Epithelial cell of proximal tubule (primary cell): ENCODE measurements at places on chromosomes 2 and 18.

DNA sequence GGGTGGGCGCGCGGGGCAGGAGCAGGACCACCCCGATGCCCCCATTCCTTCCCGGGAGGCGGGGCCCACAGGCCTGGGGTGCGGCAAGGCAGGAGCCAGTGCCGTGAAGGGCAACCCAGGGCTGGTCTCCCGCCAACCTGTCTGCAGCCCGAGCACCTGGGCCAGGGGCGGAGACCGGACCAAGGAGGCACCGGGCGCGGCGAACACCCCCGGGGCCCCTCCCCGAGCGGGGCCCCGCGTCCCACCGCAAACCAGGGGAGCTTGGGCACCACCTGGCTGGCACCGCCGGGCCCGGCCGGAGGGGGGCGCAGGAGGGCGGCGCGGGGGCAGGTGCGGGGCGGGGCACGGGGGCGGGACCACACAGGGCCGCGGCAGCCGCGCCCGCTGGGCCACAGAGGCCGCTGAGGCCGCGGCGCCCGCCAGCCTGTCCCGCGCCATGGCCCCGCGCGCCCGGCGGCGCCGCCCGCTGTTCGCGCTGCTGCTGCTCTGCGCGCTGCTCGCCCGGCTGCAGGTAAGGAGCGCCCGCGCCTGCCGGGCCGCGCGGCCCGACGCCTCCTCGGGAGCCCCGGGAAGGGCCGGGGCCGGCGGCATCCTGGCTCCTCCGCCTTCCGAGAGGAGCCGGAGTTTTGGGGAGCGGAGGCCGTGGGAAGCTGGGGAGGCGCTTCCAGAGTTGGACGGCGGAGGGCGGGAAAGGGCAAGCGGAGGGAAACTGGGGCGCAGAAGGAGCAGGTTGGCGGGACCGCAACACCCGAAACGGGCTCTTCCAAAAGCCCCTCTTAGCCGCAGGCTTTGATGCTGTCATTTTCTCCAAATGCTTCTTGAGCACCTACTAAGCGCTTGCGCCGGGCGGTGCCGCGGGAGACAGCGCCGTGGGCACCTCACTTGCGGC, at the start of gene TNFRSF11A:
TNFRSF11A (plus strand) TSS at position 394 of the 889 bp plus-strand sequence; CDS start at position 437, 43 bp downstream.
- DNase-seq = no peak

DNA sequence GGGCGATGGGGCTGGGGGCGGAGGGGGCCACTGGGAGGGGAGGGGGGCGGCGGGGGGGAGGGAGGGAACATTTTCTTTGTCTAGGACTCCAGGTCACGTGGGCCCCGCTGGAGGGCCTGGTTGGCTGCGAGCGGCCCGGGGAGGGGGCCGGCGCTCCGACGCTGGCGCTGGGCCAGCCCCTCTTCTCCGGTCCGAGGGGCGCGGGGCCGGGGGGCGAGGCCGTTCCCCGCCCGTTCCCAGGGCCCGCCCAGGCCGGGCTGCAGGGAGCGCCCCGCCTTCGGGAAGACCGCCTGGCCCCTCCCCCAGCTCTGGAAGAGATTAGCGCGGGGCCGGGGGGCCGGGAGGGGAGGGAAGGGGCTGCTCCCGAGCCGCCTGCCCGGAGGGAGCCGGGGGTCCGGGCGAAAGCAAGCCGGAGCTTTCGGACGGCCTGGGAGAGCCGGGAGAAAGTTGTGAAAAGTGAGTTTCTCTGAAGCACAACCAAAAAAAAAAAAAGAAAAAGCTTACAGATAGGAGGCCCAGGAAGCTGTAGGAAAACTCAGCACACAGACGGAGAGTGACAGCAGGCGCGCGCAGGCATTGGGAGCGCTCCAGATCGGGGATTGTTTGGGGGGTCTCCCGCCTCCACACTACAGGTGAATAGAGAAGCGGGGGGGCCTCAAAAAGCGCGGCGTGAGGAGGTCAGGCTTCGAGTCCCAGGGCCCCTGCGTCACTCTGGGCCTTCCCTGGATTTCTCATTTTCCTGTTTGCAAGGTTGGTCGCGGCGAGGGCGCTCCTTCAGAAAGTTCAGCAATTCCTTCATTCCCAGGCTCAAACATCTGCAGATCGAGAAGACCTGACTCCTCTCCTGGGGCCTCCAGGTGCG, 84.1 kb upstream of the POMC start:
- DNase-seq = no peak

DNA sequence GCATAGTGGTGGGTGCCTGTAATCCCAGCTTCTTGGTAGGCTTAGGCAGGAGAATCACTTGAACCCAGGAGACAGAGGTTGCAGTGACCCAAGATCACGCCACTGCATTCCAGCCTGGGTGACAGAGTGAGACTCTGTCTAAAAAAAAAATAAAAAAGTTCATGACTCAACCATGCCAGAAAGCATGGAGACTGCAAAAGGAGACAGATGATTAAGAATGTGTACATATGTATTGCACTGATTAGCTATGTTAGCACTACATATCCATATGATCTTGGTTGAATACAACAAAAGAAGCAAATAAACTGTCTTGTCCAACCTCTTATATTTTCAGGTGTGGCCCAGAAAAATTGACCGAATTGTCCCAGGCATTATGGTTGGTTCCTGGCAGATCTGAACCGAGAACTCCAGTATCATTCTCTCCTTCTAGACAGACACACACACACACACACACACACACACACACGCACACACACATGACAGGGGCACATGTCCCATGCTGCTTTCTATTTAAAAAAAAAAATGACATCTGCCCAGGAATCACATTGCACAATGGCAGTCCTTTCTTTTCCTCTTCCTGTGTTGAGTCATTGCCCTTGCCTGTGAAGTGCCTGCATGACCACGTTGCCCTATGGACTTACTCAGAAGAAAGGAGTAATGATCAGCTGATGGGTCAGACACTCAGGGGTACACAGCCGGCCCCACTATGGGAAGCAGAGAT, 65.6 kb downstream of the MYCN start:
- DNase-seq = peak; percentile 37

DNA sequence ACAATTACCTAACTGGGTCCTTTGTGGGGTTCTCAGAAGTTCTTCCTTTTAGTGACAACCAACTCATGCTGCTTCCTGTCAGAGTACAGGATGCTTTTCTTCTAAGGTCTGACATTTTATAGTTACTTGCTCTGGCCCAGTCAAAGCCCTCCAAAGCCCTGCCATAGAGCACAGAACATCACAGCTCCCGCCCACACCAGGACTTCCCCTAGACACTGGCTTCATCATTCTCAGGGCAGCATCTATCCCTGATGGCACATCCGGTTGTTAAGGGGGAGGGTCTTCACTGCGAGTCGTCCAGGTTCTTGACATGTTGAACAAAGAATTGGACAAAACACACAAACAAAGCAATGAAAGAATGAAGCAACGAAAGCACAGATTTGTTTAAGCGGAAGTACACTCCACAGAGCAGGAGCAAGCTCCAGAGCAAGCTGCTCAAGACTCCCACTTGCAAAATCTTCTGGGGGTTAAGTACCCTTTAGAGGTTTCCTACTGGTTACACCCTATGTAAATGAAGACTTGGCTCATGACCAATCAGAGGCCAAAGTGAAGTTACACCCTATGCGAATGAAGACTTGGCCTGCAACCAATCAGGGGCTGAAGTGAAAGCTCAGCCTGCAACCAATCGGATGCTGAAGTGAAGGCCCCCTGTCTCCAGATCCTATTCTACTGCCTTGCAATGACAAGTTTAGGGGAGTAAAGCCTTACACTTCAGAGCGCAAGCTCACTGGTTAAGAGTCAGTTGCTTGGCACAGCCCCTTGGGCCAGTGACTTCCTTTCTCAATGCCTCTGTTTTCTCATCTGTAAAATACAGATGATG, 79.0 kb downstream of the HDAC4 start:
- no peak for DNase-seq

- no peak for DNase-seq
Observed at GRCh38 chr2:56133441-56133840, 50.3 kb upstream of the CCDC85A start.

DNA sequence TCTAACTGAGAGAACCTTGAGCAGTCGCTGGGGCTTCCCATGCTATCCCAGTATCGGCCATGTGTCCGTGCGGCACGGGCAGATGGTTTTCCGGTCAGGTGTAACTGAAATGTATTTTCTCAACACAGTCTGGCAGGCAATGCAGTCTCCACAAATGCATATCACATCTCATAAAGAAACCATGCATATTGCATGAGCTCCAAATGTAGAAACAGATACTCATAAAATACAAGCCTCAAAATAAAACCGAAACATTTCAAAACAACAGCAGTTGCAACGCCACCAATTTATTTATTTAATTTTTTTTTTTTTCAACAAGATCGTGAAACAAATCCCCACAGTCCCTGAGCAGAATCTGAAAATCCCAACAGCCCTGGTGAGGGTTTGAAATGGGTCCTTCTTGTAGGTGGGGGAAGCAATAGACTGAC, 299.4 kb downstream of the LPIN1 start:
- DNase-seq = no peak

GRCh38 chr2:219520079-219520478, 5.8 kb downstream of the ASIC4 start:
- DNase-seq = no peak

DNA sequence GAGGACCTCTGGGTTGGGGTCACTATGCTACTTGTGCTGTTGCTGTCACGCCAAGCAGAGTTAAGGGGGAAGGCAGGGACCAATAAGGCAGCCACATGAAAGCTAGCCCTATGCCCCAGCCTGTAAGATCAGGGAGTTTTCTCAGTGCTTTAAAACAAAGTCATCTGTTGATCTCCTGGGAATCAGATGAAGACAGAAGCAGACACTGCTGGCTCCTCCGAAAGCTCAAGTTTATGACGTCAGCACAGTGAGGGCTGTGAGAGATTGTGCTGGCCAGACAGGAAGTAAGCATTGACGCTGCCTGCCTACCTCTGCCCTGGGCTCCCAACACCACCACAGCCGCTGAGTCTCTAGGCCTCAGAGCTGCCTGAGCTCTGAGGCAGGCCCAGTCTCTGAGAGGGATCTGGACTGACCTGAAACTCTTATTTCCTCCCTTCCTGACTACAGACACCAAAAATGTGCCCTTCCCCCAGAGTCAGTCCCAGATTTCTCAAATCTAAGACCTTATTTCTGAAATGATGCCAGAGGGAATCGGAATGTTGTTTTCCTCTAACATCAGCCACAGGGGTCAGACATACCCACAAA, 118.1 kb upstream of the EPAS1 start:
- DNase-seq = no peak

DNA sequence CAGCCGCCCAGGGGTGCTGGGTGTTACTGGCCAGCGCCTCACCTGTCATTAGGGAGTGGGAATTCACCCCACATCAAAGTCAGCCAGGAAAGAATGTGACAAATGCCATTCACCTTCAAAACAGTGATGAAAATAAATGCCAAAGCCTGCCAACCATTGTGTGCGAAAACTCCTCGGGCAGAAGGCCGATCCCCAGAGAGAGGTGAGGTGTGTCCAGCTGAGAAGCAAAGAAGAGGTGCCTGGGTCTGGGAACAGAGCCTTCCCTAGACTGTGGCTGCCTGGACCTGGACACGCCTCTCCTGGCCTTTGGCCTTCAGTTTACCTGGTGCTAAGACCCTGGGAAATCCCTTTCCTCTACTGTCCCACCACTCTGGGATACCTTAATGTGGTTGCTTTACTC, 142.7 kb downstream of the CYP26B1 start:
- no peak for DNase-seq

- DNase-seq = no peak
Observed at GRCh38 chr2:2050446-2050845, 280.6 kb downstream of the MYT1L start.

- no peak for DNase-seq
Observed at GRCh38 chr2:77054938-77055337, 467.2 kb downstream of the LRRTM4 start.

GRCh38 chr18:25299426-25300300, 52.3 kb downstream of the ZNF521 start:
- peak; percentile 25 for DNase-seq

DNA sequence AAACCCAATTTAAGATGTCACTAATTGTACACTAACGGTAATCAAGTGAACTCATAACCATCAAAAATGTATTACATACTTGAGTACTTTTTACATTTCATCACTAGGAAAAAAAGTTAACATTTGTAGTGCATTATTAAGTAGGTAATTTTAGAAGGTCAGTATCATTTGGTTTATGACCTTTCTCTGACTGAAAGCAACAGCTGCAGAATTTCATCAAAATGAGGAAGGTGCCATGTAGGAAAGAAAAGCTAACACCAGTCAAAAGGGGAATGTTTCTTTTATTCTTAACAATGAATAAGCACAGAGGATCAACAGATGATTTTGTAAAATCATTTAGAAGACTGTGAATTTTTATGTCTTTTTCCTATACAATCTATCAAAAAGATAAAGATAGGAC, 79.0 kb downstream of the PIGN start:
- no peak for DNase-seq

DNA sequence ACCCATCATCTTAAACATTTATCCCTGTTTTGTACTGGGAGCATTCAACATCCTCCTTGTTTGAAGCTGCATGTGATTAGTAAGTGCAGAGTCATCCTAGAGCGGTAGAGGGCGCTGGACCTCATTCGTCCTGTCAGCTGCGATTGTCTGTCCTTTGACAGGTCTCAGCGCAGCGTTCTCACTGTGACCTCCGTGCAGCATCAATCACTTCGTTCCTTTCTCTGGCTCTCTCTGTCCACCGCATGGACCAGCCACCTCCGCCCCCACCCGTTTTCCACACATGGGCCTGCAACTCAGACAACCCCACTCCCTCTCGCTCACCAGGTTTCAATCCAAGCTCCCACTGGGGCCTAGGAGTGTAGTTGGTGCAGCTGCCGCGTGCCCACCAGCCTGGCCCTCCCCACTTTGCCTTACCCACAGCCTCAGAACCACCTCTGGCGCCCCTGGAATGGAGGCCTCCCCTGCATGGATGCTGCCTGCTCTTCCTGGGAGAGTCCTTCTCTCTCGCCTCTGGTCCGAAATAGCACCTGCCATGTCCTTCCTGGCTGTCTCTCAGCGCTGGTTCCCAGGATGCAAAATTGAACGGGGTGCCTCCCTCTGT, 90.5 kb downstream of the NDUFA10 start:
- no peak for DNase-seq

GRCh38 chr2:197306024-197306695, 4.4 kb downstream of the ANKRD44 start:
- DNase-seq = no peak

DNA sequence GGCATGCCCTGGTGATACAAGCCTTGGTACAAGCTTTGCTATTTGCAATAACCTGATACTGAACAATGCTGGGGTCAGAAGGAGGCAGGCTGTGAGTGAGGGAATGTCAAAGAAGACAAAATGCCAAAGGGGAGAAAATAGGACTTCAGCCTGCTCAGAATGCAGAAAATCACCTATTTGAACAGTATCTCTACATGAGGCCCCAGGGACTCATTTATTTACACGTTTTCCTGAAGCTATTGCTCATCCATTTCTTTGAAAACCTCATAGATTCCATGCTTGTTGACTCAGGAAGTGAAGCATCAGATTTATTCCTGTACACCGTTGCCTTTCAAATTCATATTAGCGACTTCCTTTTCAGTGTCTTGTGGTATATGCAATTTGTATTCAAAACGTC, 69.4 kb upstream of the CBLN2 start:
- no peak for DNase-seq

DNA sequence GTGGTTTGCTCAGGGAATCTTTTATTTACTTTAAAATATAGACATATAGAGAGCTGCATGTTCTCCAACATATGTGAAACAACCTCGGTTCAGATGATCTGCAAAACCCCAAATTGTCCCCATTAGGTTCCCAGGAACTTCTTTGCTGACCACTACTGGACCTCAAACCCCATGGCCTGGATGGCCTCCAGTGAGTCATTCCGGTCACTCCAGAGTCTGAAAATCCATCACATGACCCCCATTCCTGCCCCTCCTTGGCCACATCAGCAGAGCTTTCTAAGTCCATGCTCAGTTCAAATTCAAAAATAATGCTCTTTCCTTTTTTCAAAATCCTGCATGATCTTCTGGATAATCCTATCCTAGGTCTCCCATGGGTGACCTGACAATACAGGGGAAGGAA, 271.0 kb downstream of the TNS1 start:
- DNase-seq = no peak

GRCh38 chr2:232405943-232406510, 617 bp upstream of the ALPG start:
- DNase-seq = no peak
